ENCODE measurements at places on chromosomes 2 and 18. TPM values are rescaled to one million over a fixed set of nuclear protein-coding genes. Genes with fewer than 3 reads are reported as not detected.

Gene GAREM2
- 7.0 TPM for total RNA-seq

Gene LIPT1
- total RNA-seq, result 4.1 TPM

Gene MYCN
- total RNA-seq, result not detected

Gene CD207
- total RNA-seq, result not detected

Gene TFPI
- total RNA-seq, result 58.8 TPM

Gene GPBAR1
- total RNA-seq, result not detected

Gene PDE1A
- total RNA-seq, result not detected

Gene ATIC
- 234 TPM for total RNA-seq

Gene ECEL1
- 0.22 TPM for total RNA-seq

Gene GREB1
- total RNA-seq, result 2.7 TPM

Gene CNGA3
- 0.06 TPM for total RNA-seq

Gene GAL3ST2
- 0.36 TPM for total RNA-seq

Gene PSMA8
- total RNA-seq, result not detected

Gene ING5
- total RNA-seq, result 22.0 TPM

Gene HOXD10
- 7.4 TPM for total RNA-seq

Gene CCDC68
- 3.4 TPM for total RNA-seq

Gene UGT1A4
- total RNA-seq, result 0.05 TPM

Gene EVA1A
- total RNA-seq, result 18.2 TPM

Gene PLEKHH2
- total RNA-seq, result 0.73 TPM

Gene ARMC9
- 13.3 TPM for total RNA-seq

Gene CHN1
- 18.3 TPM for total RNA-seq

Gene STPG4
- total RNA-seq, result 0.10 TPM
